NCI-H2029 treated with DMSO at 0.1 percent for 48 hours (cell line): ENCODE measurements at places on chromosomes 12 and 14.

GRCh38 chr12:71431991-71432390, 7.6 kb upstream of the LGR5 start:
- DNase-seq = peak; percentile 22

GRCh38 chr12:54166567-54167499, 22.0 kb downstream of the SMUG1 start:
- no peak for DNase-seq

DNA sequence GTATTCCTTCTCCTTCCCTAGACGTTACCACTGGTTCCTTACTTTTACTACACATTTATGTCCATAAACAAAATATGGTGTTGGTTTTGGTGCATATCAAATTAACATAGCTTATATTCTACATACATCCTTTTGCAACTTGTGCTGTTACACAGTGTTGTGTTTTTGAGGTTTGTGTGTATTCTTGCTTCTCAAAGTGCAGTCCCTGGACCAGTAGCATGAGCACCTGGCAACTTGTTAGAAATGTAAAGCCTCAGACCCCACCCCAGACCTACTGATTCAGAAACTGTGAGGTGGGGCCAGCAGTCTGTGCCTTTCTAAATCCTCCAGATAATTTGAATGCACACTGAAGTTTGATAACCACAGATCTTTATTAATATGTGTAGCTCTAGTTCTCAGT, 65.9 kb downstream of the RNFT2 start:
- DNase-seq = no peak

DNA sequence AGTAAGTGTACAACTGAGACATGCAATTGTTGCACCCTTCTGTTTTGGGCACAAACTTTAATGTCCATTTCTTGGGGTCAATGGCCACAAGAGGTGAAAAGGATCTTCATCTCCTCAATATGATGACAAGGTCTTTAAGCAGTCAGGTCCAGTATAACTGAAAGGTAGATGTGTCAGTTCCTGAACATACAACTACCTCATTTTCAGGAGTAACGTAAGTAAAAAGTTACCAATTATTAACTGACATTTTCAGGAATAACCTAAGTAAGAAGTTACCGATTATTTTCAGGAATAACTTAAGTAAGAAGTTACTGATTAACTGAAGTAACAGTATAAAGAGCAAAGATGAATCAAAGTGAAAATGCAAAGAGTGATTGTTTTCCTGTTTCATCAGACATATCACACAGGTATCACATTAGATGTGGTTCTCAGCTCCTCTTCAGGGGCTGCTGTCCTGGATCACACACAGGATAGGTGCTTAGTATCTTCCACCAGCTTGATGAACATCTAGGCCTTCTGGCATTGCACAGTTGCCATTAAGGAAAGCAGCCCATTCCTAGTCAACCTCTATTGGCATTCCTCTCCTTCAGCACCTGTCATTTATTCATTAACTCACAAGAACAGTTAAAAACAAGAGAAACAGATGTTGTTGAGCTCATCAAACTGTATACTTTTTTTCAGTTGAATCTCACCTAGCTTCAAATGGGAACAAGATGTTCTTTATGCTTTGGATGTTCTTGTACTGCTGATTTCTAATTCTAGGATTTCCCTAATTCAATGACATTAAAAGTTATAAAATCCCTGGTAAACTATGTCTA, 200.0 kb downstream of the FOXG1 start:
- no peak for DNase-seq

GRCh38 chr12:96466939-96467751, 22.2 kb upstream of the CFAP54 start:
- peak; percentile 17 for DNase-seq

GRCh38 chr12:8648576-8649205, 13.9 kb downstream of the MFAP5 start:
- DNase-seq = no peak

GRCh38 chr12:124457287-124458219, 109.9 kb downstream of the NCOR2 start:
- DNase-seq = no peak

GRCh38 chr14:90449411-90449810, 52.6 kb downstream of the CALM1 start:
- no peak for DNase-seq

DNA sequence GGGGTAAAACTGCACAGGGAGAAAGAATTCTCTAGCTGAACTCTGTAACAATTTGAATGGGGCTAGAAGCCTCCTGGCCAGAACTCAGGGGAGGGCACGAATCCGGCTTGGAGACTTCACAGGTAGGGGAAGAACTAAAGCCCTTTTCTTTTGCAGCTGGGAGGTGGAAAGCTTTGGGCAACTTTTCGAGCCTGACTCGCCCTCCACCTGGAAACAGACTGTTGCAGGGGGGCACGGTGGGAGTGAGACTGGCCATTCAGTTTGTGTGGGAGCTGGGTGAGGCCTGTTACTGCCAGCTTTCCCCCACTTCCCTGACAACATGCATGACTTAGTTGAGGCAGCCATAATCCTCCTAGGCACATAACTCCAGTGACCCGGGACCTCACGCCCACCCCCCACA, 135.8 kb downstream of the PLCZ1 start:
- DNase-seq = no peak

DNA sequence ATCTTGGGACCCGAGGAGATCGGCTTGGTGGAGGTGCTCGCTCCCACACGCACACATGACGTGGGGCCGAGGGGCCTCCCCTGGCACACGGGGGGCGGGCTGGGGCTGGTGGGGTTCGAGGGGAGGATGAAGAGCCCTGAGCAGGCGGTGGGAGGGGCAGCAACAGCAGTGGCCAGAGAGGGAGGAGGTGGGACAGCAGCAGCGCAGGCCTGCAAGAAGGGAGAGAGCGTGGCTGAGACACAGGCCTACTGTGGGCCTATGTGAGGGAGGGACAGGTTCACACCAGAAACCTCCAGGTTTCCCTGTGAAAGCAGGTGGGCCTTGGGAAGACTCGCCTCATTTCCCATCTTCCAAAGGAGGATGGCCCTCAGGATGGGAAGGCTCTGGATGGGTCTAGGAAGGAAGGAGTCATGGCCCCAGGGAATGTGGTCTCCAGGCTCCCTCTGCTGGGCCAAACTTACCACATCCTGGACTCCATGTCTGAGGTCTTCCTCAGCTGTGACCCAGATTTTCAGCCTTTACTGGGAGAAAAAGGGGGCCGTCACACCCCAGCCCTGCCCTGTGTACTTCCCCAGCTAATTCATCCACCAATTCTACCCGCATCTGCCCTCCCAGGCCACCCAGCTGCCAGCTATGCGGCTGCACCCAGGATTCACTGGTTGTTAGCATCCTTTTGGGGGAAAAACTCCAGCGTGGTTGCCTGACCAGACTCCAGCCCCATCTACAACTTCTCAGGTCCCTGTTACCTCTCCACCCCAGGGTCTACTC, 2.8 kb downstream of the PIANP start:
- no peak for DNase-seq

GRCh38 chr14:104073764-104074163, 11.7 kb upstream of the ASPG start:
- DNase-seq = no peak

DNA sequence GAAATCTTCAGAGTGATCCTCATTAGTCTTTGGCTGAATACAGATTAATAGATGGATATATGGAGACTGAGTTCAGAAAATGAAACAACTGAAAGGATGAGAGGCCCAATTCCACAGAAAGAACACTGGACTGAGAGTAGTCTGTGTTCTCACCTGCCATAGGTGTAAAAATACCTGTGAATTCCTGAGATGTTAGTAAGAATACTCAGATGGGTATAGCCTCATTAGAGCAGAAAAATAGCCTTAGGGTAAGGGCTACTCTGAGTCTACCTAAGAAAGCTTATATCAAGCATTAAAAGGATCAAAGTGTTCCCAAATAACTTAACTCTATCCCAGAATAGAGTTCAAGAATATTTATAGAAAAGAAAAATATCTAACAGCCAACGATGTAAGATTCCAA, 1510.3 kb upstream of the SEL1L start:
- no peak for DNase-seq

- DNase-seq = peak; percentile 34
Observed at GRCh38 chr14:100692859-100693558, 33.7 kb upstream of the DLK1 start.

DNA sequence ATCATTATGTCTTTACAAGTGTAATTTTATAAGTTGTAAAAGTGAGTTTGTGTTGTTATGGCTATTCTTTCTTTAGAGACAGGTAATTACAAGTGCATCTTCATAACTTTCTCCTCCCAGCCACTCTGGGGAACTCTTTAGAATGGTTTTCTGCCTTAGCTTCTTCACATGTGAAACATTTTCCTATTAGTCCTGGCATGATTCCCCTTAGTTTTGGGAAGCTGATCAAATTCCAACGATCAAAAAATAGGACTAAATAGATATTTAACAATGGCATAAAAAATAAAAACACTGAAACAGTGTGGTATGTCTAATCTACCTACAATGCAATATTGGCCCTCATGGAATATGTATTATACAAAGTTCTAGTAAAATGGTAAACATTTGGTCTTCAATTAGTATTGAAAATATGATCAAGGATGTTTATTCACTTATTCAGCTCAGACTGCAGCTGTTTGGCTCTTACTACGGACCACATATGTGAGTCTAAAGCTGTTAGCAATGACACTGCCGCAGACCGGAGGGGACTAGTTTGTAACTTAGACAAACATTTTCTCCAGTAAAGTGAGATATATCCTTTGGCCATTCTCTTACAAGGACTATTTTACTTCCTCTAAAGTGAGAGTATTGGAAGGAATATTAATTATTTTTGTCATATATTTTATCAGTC, 890.8 kb upstream of the USP15 start:
- DNase-seq = no peak

DNA sequence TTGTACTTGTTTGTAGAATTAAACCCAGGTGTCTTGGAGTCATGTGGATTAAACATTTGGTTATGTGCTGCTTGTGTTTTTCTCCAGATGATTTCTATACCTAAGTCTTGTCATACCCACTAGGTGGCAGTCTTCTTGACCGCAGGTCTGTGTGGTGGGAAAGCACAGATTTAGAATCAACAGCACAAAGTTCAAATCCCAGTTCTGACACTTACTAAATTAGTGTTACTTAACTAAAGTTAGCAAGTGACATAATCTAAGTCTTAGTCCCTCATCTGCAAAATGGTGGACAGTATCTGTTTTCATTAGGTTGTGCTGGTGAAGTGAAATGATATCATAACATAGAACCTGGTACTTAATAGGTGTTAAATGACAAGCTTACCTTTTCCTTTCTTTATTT, 151.0 kb upstream of the ARHGAP5 start:
- DNase-seq = peak; percentile 70

- no peak for DNase-seq
Observed at GRCh38 chr14:100531152-100532121, 55.8 kb downstream of the BEGAIN start.

GRCh38 chr12:105336411-105336810, 5.9 kb downstream of the C12orf75 start:
- no peak for DNase-seq

GRCh38 chr14:32678088-32678487, 260.6 kb upstream of the NPAS3 start:
- no peak for DNase-seq

DNA sequence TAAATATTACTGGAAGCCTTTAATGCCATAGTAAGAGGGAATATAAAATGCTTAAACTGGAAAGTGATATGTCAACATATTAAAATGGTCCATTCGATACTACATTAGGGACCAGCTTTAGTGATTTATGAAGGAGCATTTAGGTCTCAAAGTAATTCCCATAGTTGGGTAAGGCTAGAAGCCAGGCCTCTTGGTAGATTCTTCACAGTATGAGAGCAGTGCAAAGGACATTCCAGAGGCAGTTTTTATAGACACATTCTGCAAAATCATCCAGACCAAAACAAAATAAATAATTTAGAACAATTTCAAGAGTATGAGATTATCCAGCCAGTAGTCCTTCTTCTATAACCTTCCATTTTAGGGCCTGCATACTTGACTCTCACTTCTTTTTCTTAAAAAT, 142.6 kb upstream of the PDZRN4 start:
- DNase-seq = no peak

GRCh38 chr14:24563505-24563904, 12.5 kb downstream of the CTSG start:
- DNase-seq = no peak

GRCh38 chr12:24814379-24815113, 134.4 kb downstream of the BCAT1 start:
- no peak for DNase-seq

GRCh38 chr12:122730215-122731014, at the start of gene HCAR1:
Gene HCAR1 (minus strand): TSS chr12:122730844. CDS start chr12:122730339, 505 bp downstream.
- DNase-seq = no peak

DNA sequence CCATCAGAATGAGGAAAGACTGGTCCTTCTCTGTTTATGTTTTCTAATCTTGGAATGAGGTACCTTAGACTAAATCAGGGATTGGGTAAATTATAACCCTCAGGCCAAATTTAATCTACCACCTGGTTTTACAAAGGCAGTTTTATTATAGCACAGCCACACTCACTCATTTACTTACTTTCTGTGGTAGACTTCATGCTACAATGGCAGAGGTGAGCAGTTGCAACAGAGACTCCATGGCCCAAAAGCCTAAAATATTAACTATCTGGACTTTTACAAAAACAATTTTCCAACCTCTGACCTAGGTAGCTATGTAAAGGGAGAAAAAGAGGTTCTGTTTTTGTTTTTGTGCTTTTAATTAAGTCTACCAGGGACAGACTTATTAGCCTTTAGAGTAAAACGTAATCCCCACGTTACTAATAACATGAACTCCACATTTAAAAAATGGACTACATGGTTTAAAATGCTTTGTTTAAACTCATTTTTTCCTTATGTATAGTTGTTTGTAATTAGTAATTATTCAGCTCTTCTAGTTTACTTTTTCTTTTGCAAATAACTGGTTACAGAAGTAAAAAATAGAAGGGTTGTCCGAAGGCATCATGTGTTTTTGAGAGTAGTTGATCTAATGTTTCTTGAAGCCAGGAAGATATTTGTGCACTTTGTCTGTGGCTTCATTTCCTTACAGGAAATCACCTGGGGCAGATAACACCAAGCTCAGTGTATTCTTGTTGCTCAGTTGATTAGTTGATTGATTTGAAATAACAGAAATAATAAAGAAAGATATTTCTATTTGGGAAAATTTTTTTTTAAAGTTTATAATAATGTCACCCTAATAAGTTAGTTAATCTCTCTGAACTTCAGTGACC, 57.6 kb upstream of the ATP2B1 start:
- DNase-seq = no peak
